T-helper 2 cell (primary cell): ENCODE measurements at places on chromosomes 2 and 18.

- no peak for DNase-seq
Observed at GRCh38 chr2:1024981-1025380, 74.3 kb downstream of the SNTG2 start.

GRCh38 chr2:156437931-156438410 lies 1.8 kb downstream of the GPD2 start:
- DNase-seq, result no peak

GRCh38 chr18:50870138-50870845 lies 8.6 kb upstream of the ME2 start:
- no peak for DNase-seq

DNA sequence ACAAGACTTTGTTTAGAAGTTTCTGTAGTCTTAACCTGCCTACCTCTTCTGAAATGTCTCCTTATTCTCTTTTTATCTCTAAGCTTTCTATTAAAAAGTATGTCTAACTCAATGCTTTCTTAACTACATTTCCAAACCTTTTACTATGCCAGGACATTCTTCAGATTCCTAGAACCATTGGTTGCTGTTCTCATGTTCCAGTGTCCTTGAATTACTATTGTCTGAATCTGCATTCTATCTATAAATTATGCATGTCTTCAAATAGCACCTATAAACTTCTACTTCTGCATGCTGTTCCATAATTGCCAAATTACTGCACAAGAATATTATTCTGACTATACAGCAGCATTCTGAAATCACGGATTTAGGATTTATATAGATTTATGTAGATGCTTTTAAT lies 166.0 kb upstream of the VWC2L start:
- DNase-seq, result no peak

DNA sequence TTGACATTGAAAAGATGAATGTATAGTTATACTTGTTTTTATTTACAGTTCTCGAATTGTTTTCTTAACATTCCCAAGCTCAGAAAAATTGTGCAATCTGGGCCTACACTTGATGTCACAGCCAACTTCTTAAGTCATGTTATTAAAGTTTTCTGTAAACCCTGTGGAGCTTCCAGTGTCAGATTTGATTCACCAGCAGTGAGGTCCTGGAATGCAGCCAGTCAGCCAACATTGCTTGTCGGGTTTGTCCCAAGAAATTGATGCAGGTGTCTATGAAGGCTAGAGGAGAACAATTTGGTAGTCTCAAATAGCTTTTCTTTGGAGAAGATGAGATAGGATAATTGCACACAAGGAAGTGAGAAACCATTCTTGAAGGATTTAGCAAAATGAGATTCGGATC lies 732.2 kb downstream of the DPP10 start:
- DNase-seq, result no peak

- no peak for DNase-seq
Observed at GRCh38 chr2:149422991-149423338, 92.6 kb downstream of the LYPD6 start.

DNA sequence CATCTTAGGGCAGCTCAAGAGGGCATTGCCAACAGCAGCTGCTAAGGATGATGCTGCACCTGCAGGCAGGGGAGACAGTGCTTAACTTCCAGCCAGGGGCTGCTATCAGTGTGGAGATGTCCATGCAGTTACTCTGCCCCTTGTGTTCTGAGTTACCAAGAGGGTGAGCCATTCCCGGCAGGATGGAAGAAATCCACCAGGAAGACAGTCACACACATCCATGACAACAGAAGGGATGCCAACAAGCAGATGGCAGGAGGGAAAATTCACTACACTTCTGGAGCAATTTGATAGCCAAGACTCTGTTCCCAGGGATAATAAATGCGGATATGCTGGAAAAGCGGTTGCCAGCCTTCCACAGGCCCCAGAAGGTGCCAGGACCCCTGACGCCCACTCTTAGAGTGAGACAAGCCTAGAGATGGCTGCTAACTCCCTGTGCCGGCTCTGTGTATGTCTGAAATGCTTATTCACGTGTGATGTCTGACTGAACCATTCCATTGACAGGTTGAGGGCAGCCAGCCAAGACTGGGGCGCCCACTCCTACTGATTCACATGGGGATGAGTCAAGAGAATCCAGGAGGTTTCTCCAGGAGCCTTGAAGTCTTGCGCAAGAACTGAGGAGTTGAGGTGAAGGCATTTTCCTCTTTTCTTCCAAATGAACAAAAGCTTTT lies 24.5 kb downstream of the LOXHD1 start:
- no peak for DNase-seq

GRCh38 chr2:33225350-33225749 lies 251.1 kb upstream of the RASGRP3 start:
- DNase-seq, result no peak

DNA sequence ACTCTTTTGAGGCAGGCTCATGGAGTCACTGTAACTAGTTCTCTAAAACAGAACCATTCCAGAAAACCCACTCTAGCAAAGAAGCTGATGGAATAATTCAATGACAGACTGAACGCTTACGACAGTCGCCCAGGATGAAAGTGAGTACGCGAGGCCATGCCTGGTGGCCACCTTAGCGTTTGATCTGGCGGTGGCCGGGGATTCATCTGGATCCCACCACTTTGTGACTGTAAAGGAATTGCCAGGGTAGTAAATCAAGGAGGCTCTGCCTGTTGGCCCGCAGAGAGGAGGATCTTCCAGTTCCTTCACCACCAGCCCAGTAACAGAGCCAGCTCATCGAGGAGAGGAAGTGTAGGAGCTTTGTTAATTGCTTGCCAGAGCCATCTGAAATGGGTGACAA lies 34.6 kb downstream of the GREB1 start:
- DNase-seq, result no peak

- peak; percentile 53 for DNase-seq
Observed at GRCh38 chr2:200787351-200788120, 24.2 kb upstream of the BZW1 start.

DNA sequence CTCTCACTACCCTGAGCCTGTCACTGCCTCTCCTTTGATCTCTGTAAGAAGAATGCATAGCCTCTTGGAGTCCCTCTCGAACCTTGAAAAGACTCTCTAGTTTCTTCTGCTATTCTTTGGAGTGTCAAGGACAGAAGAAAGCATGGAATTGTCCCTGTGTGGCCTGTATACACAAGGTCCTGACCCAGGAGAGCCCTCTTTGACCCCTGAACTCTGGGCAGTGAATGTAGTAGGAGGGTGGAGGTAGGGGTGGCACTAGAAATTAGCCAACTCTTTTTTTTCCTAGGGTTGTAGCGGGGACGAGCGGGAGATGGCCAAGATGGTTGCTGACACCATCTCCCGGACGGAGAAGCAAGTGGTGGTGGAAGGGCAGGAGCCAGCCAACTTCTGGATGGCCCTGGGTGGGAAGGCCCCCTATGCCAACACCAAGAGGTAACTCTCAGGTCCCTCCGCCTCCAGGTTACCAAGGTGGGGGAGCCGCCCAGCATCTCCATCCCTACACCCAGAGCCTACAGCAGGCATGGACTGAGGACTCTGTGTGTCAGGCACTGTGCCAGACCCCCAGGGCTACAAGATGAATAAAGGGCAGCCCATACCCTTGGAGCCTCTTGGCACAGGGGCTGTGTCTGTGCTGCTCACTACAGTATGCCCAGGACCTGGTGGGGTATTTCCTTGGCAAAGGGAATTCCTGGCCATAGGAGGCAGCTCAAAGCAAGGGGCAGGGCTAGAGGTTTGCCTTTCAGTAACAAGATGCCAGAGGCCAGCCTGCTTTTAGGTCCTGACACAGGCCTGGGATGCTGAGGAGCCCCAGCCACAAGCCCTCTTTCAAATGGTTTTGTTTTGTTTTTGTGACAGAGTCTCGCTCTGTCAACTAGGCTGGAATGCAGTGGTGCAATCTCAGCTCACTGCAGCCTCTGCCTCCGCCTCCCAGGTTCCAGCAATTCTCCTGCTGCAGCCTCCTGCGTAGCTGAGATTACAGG lies 16.4 kb downstream of the VIL1 start:
- DNase-seq, result no peak

DNA sequence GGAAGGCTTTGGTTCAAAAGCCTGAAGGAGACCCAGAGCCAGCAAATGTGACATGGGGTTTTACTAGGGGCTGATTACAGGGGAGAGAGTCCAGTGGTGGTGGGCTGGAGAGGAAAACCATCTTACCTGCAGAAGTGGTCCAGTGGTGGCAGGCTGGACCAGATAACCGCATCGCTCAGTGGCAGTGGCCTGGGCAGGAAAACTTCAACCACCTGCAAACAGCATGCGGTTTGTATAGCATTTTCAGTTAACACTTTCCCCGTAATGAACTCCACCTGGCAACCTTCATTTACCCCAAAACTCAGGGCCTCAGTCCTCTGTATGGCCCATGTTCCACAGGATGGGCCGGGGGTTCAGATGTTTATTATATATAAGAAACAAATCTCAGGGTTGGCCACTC lies 114.4 kb downstream of the LRRTM1 start:
- DNase-seq, result no peak

GRCh38 chr2:105609746-105610402 lies 134.8 kb upstream of the NCK2 start:
- no peak for DNase-seq

DNA sequence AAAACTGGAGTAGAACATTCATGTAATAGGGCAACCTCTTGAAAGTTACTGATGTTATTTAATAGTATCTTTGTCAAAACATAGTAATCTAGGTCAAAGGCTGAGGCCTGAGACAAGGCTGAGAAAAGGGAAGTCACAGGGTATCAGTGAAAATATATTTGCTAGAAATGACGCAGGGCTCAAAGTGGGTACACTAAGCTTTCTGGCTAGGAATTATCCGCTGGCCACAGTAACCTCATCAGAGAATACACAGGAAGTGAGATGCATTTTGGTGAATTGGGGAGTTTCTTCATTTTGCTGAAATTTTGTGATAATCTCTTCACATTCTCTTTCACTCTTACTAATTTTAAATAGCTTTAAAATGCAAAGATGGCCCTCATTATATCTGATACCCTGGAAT lies 206.8 kb downstream of the OTX1 start:
- no peak for DNase-seq

GRCh38 chr2:241935774-241936173 lies 66.2 kb downstream of the RTP5 start:
- no peak for DNase-seq

DNA sequence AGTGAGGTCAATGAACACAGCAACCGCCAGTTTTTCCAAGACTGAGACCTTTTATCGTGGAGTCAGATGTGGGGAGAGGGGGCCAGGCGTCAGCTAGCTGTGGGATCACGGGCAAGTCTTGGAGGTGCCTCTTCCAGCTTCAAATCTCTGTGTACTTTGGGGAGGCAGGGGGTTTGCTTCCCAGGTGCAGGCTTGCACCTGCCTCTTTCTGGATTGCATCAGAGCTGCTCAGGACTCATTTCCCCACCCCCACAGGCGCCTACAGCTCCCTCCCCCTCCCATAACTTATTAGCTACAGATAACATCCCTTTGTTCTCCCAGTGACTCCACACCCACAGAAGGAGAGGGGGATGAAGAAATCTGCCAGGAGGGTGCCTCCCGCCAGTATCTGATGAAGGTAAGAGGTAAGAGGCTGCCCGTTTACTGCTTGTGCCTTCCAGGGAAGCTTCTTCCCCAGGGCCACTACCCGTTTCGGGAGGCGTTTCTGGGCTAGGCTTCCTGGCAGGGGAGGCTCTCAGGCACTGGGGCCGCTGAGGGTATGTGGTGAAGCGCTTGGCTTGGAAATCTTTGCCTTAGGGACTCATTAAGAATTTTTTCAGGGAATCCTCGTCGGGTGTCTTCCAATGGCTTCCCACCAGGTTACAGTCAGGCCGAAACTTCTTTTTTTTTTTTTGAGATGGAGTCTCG lies 18.8 kb upstream of the MRPL33 start:
- no peak for DNase-seq

GRCh38 chr2:9179572-9180201 lies 26.9 kb upstream of the ASAP2 start:
- DNase-seq, result no peak
